Activated CD4-positive, CD25-positive, alpha-beta regulatory T cell treated with anti-CD3 and anti-CD28 coated beads, Interleukin-2, amount 50 U/mL, for 24 hours (primary cell): ENCODE measurements at places on chromosomes 6 and 20.

DNA sequence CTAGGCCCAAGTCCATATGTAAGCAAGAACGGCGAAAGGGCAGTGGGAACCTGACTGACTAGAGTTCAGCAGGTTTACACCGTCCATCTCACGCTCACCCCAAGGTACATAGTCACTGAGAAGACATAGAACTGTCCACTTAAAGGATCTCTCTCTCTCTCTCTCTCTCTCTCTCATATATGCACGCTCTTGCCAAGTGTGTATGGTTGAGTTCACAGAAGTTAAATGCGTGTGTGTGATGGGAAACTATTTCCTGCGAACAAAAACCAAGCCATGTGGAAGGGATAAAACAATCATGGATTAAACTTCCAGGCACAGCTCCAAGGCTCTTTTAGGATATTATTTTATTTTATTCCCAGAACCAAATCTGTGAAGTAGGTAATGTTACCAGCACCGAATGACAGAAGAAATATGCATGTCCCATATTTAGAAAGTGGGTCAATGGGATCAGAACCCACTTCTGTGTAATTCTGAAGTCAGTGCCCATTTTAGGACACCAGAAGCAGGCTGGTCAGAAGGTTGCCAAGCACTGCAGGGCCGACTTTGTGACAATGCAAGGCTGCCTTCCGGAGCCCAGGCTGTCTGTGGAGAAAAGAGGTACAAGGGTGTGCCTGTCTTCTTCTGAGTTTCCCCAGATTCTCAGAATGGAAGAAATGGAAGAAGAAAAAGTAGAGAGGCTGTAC is 49.2 kb upstream of the MAP7 start:
- ATAC-seq, result no peak

DNA sequence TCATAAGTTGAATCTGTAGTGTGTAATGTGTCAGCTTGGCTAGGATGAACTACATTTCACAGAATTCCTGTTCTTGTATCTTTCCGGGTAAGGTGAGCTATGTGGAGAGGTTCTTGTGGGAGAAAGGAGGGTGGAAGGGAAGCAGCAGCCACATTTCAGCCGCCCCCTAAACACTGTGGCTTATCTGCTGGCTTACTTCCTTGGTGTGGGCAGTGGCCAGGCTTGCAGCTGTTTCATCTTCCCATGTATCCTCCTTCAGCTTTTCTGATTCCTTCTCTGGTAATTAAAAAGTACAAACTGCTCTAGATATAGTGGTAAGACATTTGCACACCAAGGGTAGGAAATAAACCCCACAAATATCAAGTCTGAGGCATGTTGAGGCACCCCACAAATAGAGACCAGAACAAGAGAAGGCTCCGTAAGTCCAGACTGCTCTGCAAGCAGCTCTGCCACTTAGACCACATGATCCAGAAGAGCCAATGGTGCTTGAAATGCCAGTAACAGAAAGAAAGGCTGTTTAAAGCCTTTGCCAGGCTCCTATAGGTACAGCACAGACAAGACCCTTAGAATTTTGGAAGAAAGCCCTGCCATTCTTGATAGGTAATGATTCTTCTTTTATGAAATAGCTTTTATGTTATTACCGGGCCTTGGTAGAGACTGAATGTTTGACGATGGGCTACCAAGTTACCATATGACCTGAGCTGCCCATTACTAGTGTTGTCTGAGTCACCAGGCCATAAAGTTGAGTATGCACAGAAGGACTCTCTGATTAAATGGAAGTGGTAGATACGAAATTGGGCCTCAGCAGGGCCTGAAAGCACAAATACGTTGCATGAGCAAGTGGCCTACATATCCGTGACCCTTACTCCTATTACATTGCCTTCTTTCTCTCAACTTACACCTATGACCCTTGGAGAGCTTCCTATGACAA is 215.0 kb upstream of the SGK1 start:
- ATAC-seq, result no peak

DNA sequence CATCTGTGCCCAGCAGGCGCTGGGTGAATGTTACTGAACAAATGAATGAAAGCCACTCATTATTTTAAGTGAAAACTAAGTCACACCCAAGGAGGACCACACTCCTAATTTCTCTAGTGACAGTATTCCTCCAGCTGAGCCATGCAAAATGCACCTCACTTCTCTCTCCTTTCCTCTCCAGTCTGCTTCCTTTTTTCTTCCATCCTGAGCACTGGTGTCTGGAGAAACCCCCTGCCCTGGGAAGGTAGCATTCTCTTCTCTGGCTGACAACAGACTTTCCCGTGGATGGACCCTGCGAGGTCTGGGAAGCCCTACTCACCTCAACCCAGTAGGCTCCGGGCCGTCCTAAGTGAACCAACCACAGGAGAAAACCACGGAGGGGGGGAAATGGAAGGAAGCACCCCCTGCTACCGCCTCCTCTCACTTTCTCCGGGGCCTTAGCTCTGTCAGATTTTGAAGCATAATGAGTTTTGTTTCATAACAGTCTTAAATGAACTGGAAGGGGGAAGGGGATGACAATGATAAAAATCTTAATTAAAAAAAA is 22.6 kb downstream of the TRERF1 start:
- ATAC-seq, result no peak

GRCh38 chr6:156004796-156005195 is 549.2 kb upstream of the NOX3 start:
- ATAC-seq, result no peak

- ATAC-seq, result no peak
These were observed 133.5 kb downstream of the TBC1D7 start for GRCh38 chr6:13194852-13195251.

DNA sequence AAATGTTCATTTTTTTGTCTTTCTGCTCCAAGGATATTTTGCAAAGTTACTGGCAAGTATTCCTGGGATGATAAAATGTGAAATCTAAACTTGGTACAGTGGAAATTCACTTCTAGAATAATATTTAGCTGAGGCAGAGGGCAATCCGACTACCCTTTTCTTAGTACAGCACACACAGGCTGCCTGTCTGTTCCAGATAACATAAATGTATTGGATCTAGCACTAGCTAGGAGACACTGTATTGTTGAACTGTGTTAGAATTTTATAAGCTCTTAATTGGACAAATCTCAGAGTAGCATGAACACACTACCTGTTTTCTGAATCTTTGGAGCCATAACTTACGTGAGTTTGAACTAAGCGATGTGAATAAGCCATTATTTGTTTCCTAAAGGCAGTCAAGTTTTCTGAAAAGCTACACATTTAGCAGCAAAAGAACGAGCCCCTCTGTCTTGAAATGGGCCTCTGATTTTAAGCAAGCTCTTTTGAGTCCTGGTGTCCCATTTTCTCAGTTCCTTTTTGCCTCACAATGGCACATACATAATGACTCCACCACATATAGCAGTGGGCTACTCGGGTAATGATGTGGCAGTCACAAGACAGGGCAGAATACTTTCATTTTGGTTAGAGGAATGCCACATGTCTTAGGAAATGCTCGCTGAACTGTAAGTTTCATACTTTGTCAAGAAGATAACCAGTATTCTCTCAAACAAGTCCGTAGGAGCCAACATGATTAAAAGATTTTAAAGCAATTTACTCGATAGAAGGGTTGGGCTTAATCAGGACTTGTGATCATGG is 116.5 kb upstream of the ESR1 start:
- peak; percentile 91 for ATAC-seq

DNA sequence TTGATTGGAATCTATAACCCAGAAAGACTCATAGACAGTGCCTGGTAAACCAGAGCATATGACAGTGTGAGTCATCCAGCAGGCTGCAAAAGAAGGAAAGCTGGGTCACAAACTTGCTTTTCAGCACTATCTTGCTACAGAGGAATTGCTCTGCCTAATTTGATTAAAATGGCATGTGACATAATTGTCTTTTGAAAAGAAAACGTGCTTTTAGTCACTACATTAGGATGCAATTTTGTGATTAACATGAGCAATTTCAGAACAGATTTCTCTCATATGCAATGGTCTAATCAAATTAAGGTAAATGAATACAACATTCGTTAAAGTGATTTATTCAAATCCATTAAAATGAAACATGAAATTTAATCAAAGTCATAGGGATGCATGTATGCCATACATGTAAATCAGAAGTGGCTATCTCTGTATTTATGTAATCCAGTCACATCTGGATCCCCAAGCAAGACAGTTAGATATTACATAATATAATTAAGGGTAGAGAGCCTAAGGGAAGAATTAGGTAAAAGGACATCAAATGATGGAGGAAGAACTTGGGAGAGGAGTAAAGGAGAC is 400.0 kb upstream of the HTR1E start:
- ATAC-seq, result no peak

DNA sequence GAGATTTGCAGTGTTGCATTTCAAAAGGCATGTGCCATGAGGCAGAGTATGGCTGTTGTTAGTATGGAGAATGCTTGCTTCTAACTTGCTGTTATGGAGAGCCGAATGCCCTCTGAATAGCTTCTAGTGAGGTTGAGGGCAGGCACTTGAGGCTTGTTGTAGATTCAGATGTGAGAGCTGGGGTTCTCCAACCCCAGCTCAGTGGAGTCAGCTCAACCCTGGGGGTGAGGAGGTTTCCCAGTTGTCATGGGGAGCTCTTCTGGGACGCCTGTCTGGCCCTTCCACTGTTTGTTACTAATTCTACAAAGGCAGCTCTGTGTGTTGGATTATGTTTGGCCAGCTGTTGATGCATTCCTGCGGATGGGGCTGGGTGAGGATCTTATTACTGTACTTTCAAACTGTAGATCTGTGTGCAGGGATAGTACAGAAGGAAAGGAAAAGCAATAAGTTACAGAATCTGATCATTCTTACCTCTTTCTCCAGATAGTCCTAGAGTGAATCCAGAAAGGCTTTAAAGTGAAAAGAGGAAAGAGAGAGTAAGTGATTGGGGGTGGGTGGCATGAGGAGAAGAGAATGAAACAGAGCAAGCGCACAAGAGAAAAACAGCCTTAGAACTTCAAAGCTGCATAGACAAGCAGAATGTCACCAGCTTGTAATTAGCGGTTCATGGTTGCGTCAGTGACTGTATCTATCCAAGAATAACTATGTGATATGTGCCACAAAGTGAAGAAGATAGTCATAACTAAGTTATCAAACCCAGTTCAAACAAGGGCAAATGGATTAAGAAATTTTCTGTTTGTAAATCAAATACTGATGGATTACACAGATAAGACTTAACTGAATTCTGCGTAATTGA is 148.7 kb downstream of the PRL start:
- no peak for ATAC-seq

- ATAC-seq, result no peak
These were observed 931 bp downstream of the UFL1 start for GRCh38 chr6:96522465-96523009.

GRCh38 chr6:133004304-133004884 is 190.0 kb downstream of the RPS12 start:
- no peak for ATAC-seq

DNA sequence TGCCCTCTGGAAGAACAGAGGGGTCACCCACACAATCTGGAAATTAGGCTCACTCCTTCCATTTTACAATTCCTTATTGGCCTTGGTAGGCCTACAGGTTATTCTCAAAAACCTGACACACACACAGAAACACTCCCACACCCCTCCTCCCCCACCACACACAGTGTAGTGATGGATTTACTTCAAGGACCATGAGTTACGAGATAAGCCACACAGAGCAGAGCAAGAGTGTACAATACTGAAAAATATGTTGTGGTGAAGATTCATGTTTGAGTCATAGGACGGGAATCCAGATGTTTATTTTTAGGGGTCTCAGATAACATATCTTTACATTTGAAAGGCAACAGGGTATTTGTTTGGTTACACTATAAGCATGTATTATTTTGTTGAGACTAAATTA is 291.9 kb downstream of the PLCB1 start:
- ATAC-seq, result no peak

DNA sequence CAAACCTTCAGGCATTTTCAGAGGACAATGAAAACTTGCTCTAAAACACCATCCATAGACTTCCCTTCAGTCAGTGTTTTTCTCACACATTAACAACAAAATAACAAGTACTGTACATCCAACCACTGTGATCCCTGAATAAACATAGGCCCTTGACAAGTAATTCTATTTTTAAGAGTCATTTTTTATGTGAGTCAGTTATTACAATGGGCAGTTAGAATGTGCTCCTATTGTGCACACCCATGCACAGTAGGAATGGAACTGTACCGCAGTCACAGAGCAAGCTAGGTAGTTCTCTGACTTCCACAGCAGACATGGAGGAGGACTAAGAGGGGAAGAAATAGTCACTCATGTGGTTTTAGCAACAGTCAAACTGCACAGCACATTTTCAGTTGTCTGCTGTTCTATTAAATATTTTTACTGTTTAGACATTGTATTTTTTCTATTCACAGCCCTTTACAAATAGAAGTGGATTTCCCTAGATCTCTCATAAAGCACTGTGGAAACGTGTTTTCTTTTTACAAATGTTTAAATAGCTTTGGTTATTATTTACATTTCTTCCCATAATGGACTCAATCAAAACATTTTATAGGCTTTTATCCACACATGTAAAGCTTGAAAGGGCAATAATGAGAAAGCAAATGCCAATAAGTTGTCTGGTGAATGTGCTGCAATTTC is 100.4 kb downstream of the JAG1 start:
- ATAC-seq, result no peak

GRCh38 chr20:54140067-54140466 is 33.7 kb downstream of the CYP24A1 start:
- ATAC-seq, result no peak

DNA sequence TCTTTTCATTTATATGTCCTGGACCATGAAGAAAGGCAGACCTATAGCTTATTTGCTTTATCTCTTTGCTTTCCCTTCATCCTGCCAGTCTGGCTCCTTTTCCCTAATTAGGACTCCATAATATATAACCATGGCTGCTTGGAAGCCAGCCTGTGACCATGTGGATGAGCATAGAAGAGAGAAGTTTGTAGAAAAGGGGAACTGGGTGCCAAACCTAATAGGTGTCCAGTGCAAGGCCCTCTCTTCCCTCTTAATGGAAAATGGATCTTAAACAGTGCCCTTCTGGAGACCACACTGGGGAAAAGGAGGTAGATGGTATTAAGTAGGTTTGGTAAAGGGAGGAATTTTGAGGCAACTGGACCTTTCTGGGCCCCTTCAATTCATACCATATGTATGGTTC is 16.7 kb upstream of the OSTM1 start:
- ATAC-seq, result no peak

DNA sequence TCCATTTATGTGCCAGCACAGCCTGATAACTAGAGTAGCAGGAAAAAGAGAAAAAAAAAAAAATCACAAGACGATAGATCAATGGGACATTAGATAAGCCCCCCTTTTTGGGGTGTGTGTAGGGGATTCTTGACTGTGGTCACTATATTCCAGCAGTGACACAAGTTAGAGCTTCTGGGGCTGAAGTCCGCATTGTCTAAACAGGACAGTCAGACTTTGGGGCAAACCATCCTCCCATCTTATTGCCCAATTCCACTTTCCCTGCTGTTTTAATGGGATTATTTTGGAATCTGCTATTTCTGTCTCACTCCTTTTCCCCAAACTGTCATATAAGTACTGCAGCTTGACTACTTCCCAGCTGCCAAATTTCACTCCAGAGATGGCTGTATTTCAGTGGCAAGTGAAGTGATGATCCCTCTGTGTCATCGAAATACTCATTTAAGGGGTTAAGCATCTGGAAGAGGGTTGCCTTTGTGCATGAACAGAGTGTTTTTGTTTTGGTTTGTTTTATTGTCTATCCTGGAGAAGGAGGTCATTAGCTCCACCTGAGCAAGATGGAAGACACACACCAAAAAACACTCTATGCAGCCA is 182.5 kb downstream of the ATXN1 start:
- no peak for ATAC-seq

GRCh38 chr20:56974499-56975250 is 291.8 kb downstream of the BMP7 start:
- ATAC-seq, result no peak

- ATAC-seq, result no peak
These were observed 116.9 kb downstream of the SLX4IP start for GRCh38 chr20:10551732-10552724.
